ENCODE measurements at places on chromosomes 5 and 9.

DNA sequence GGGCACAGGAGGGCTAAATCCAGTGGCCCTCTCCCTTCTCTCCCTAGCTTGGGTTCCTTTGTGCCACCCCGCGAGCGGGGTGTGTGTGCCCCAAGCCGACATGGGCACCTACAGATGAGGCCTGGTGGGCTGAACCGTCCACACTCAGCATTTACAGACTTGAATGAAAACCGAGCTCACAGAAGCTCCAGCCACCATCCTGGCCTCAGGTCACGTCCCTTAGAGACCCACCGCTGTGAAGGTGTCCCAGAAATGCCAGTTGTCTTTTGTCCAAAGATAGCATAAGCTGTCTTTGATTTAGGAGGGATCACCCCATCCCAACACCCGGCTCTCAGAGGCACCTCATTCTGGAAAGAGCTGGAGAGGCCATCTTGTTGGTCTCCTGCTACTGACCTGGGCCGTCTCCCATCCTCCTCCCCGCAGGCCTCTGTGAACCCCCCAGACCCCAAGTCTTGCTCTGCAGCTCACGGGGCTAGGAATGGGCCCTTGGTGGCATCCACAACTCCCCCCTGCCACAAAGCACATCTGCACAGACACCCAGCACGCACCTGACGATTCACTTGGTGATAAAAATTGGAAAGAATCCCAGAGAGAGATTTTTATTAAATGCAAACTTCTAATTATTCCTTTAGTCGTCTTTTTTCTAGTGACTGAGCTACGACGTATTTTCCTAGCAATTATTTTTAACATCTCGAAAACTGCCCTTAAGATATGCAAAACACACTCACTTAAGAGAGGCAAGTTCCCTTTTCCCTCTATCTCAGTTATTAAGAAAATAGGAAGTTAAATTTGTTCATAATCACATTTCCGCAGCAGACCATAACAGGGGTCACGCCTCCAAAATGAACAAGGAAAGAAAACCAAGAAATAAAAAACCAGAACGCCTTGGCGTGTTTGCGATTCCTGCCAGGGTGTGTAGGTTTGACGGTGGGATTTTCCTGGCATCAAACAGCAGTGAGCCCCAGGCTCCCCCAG is 80.5 kb upstream of the LMX1B start:
- no peak for DNase-seq

GRCh38 chr9:134380542-134381271 is 54.5 kb downstream of the RXRA start:
- no peak for DNase-seq

GRCh38 chr5:140356853-140357725 is 2.9 kb upstream of the SLC4A9 start:
- DNase-seq = no peak

DNA sequence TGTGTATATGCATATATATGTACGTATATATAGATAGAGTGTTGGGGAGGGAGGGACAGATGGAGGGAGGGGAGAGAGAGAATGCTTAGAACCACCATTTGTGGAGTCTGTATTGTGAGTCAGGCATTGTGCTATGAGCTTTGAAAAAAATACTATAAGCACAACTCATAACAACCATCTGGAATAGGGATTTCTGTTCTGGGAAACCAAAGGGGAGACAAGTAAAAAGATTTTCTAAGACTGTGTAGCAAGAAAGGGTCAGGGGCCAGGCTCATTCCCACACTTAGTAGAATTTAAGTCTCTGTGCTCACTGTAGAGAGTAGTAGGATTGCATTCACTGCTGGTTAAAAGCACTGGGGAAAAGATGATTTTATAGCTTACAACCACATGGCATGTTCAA is 202.3 kb upstream of the SGCD start:
- DNase-seq = no peak

DNA sequence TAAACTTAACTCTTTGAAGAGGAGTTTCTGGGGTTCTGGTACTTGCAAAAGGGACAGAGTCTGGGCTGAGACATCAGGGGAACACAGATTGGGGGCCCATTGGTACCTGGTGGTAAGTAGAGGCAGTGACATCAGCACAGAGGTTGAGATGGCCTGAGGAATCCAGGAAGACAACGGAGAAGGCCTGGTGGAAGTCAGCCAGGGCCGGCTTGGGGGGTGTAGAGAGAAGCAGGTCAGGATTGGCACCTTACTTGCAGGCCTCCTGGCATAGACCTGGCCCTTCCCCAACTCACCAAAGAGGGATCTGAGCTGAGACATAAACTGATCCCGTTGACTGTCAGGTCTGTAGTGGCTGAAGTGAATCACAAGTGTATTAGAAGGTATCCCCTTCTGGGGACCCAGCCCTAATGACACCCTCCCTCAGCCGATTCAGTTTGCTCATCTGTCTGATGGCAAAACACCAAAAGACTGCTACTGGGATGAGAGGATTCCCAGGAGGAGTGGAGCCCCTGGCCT is 5.5 kb downstream of the NOL6 start:
- DNase-seq = no peak

DNA sequence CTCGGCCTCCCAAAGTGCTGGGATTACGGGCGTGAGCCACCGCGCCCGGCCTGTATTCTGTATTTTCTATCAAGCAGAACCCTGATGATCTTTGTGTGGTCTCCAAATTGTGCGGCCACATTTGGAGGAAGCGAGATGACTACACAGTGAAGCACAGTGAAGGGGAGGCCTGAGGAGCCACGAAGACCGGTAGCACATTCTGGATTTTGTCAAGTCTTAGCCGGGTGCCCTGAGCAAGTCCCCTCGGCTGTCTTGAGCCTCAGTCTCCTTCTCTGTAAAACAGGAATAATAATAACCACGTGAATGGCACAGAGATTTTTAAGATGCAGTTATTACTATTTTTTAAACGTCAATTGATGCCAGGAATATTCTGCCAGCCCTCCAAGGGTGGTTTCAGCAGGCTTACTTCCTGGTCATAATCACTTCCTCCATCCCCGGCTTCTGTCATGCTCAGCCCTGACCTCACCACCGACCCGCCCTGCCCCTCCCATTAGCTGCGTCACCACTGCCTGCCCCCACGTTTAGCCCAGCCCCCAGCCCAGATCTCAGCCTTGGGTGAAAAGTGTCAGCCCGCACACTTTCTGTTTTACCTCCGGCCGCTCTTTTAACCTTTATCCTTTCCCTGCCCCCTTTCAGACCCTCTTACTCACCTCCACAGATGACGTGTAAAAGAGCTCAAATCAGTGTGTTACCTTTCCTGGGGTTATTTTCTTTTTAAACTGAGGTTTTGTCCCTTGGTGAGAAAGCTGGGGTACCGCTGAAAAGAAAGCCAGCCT is 27.0 kb upstream of the ERGIC1 start:
- DNase-seq = no peak

DNA sequence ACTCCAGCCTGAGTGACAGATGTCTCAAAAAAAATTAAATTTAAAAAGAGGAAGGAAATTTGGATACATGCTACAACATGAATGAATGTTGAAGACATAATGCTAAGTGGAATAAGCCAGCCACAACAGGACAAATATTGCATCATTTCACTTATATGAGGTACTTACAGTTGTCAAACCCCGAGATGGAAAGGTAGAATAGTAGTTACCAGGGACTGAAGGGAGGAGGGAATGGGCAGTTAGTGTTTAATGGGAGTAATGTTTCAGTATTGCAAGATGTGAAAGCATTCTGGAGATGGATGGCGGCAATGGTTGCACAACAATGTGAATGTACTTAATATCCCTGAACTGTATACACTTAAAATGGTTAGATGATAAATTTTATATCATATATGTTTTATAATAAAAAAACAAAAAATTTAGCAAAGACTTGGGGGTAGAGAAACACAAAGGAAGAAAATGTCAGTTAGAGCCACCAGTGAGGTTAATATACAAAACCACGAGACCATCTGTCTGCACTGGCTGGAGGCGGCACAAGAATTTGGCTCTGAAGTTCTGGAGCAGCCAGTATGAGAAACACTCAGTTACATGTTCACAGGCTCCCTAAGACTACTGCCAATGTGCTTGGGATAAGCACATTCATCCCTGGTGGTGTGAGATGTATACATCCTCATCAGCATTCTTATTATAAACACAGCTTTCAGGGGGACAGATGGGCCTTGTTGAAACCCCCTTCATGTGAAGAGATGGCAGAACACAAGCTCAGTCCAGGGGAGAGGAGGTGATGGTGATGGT is 37.0 kb upstream of the RPS23 start:
- no peak for DNase-seq

GRCh38 chr5:67844924-67845323 is 370.6 kb upstream of the PIK3R1 start:
- DNase-seq = no peak

GRCh38 chr9:19665146-19665863 is 123.5 kb downstream of the SLC24A2 start:
- no peak for DNase-seq

DNA sequence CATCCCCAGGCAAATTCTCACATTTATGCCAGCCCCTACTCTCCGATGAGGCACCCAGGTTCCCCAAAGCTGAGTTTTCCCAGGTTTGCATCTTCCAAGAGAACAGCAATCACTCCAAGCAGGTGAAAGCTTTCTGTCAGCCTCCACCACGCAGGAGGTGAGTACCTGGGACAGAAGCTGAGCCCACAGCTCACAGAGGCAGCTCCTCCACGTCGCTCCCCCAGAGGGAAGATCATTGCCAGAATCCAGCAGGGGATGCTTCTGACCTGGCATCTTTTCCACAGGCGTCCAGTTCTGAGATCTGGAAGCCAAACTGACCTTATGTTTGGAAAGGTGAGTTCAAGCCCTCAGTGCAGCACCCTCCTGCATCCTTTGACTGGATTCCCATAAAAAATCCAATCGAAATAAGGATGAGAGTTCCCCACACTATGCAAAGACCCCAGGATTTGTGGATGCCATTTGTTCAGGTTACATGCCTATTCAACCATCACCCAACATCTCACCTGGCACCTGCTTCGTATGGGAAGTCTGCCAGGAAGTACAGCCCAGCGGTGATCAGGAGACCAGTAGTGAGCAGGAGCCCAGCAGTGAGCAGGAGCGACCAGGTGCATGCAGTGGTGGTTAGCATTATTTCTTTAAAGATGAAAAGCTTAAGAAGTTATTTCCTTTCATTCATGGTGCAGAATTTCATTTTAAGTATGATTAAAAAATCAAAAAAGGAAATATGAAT is 47.4 kb upstream of the OLFM1 start:
- no peak for DNase-seq

DNA sequence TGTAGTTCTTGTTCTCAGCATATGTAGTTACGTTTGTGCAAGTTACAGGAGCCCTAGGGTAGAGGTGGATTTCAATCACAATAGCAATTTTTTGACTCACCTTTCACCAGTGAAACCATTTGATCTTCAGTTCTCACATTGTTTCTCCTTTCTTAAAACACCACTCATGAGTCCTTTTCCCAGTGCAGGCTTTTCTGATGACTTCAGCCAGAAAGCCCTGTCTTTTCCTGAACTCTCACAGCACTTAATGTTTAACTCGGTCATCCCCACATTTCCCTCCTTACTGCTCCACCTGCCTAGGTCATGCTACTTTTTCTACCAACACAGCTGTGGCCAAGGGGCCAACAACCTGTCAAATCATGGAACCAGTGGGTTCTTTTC is 37.9 kb downstream of the ARHGEF28 start:
- DNase-seq = no peak

- DNase-seq = no peak
Measured at GRCh38 chr5:147455822-147456450, 53.9 kb downstream of the DPYSL3 start.

DNA sequence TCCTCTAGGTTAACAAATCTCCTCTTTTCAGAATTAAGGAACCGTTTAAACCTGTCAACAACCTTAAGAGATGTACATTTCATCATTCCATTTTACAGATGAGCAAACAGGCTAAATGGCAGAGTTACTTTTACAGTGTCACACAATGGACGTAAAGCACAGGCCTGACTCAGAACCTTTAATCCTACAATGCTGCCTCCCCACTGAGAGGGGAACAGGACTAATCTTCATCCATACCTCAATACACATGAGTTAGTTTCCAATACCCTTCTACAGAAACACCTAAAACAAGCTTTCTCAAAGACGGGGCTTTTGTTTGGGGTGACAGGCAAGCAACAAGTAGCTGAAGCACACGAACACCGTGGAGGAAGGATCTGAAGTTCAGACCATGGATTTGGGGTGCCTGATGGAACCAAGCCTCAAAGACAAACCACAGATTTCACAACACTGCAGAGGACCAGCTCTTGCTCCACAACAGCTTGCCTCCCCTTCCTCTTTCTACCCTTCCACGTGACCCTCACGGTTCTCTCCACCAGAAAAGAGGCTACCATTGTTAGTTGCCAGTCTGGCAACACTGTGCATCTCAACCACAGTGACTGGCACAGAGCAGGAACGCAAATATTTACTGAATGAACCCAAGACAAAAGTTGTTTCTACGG is 1.8 kb downstream of the RNF130 start:
- no peak for DNase-seq

GRCh38 chr9:10371824-10372223 is 241.0 kb downstream of the PTPRD start:
- no peak for DNase-seq

DNA sequence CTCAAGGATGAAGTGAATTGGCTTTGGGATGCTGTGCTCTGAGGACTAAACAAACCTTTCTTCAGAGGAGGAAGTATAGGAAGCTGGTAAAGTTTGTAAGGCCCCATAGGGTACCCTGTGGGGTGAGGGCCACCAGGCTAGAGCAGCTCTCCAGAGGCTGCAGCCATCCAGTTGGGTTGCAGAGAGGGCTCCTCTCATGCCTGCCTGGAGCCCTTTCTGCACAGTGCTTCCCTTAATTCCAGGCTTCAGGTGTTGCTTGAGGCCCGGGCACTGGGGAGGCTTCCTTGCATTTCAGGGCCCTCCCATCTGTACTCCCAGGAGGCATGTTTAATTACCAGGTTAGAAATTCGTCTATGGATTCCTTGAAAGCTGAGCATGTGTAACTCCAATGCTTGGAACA is 95.3 kb upstream of the FSTL4 start:
- DNase-seq = no peak

GRCh38 chr9:109463924-109464625 is 34.0 kb downstream of the PTPN3 start:
- no peak for DNase-seq

DNA sequence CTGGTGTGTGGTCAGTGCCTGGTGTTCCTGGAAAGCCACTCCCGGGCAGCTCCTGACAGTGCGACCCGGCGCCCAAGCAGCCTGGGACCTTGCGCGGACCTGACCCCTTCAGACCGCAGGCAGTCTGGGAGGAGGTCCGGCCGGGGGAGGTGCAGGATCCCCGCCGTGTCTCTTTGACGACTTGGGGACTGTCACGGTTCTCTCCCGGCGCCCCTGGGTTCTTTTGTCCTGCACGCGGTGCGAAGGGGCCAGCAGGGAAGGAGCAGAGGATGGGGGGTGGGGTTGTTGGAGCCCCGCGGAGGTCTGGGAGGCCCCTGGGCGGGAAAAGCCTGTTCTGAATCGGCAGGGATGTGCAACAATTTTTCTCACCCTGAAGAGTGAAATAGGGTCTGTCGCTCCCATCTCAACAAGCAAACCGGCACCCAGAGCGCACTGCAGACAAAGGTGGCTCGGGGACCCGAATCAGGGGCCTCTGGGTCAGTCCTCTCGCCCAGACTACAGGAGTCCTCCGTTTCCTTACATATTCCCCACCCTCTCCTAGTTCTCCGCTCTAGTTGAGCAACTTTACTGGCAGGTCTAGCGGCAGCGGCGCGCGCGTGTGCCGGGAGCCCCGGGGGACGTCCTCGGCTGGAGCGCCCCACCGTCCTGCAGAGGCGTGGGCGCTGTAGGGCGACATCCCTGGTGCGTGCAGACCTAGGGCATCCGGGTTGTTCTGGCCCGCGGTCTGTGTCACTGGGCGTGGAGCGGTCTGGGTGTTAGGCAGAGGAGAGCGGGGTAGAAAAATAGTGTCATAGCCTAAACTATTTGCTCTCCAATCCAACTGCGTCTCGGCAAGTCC is 1.2 kb downstream of the VCAN start:
- DNase-seq = no peak
